ENCODE measurements at places on chromosomes 16 and 17.

DNA sequence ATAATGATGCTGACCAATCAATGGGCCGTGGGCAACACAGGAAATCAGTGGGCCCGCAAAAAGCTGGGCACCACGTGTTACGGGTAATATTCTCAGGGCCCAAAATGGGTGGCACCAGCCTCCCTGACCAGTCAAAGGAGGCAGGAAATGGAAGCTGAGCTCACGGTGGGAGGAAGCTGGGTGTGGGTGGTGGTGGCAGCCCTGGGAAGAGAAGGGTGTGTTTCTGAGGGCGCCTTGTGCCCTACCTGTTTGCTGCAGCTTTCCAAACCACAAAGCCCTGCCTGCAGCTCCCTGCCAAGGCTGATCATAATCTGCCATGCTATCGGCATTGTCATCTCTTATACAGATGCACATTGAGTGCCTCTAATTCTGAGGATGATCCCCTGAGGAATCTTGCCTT, 457.9 kb downstream of the SLC39A11 start:
- DNase-seq, result no peak

DNA sequence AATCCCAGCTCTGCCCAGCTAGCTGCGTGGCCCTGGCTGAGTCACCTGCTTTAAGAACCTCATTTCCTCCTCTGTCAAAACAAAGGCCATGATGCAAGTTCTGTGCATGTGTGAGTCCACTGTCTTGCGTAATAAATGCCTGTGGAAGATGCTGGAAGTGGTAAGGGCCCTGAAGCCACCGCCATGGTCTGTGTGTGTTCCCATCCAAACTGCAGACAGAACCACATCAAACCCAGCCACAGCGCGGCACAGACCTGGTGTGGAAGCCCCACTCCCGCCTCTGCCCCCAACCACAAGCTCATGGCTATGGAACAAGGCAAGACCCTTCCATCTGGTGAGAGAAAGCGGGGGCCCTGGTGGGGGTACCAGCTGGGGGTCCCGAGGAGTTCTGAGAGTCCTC, 26.0 kb downstream of the NECAB2 start:
- DNase-seq, result no peak

DNA sequence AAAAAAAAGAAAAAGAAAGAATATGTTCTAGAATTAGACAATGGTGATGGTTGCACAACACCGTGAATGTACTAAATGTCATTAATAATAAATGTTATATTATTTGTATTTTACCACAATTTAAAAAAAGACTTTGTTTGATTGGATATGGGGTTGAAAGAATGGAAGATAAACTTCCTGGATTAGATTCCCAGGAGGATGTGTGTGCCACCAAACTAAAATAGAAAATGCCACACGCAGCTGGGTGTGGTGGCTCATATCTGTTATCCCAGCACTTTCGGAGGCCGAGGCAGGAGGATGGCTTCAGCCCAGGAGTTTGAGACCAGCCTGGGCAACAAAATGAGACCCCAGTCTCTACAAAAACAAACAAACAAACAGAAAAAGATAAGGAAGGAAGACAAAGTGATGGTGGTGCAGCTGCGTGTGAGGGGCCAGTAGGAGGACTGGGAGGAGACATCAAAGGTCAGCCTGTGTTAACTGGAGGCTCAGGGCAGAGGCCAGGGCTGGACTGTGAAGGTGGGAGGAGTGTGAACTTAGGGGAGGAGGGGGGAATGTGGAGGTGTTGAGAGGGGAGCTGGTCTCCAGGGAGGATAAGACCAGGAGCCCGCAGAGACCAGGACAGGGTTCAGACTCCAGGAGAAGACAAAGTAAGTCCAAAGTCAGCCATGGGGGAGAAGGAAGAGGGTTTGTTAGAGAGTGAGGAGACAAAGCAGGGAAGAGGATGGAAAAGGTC, 4.1 kb downstream of the PECAM1 start:
- no peak for DNase-seq

DNA sequence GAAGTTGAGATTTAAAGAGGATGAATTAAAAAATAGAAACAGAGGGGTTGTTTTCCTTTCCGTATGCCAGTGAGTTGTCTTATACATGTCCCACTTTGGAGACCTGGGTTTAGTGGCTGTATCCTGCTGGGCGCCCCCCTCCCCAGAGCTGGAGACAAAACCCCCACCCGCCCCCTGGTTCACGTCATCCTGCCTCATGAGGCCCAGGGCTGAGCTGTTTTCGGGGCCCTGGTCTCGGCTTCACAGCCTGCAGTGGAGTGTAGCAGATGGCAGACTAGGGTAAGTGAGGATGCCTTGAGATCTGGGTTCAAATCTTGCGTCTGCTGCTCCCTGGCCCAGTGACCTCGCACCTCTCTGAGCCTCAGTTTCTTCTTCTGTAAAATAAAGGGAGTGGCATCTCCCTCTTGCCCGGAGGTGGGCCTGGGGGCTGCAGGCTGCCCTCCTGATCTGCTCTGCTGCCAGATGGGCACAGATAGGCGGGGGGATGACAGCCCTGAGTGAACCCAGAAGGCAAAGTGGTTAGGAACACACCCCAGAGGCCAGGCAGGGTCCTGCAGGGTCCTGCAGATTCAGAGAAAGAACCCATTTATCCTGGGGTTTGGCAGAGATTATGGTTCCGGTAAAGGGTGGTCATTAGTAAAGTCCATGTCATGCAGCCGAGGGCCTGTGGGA, 45.1 kb downstream of the SOCS3 start:
- no peak for DNase-seq

- no peak for DNase-seq
Measured at GRCh38 chr17:41863074-41863848, 2.0 kb downstream of the KLHL11 start.

DNA sequence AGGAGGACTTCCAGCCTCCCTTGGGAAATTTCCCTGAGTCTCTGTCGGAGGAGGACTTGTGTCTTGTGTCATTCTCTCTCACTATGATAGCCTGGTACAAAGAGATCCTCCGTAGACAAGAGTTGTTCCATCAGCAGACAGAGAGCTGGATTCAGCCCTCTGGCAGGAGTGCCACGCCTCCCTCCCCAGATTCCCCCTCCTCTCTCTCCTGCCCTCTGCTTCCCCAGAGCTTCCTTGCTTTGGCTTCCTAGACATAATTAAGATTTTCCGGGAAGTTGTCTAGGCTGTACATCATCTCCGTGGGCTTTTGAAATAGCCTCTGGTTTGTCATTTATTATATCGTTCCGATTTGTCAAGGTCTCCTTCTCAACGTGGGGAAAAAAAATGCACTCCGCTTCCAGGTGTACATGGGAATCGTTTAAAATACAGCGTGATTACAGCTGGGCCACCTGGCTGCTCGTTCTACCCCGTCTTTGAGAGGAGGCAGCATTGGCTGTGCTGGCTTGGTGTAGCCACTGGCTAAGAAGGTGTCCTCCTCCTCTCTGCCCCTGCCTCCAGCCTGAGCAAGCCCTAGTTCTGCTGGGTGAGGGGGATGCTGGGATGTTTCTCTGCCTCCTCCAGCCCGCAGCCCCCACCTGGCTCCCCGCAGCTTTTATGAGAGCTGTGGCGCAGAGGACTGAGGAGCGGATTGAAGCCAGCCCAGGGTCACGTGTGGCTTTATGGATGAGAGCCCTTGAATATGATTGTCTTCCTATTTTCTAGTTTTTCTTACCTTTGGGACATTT, 282.5 kb downstream of the SNX29 start:
- no peak for DNase-seq

DNA sequence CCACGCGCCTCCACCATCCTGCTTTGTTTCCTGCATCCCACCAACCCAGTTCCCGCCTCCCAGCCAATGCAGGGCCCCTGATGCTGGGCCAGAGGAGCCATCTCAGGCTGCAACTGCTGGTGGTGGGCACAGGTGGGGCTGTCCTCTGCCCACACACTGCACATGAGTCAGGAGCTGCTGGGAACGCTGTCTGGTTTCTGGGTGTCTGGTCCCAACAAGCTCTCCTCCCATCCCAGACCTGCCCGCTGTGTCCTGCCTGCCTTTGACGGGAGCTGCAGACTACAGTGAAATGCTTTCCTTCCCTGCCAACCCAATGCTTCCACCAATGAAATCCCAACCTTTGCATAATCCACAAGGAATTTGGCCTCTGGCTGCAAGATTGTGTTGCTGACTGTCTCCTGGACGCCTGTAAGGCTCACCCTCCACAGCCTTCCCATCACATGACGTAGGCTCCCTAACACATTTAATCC, 98.9 kb downstream of the N4BP1 start:
- DNase-seq, result no peak

DNA sequence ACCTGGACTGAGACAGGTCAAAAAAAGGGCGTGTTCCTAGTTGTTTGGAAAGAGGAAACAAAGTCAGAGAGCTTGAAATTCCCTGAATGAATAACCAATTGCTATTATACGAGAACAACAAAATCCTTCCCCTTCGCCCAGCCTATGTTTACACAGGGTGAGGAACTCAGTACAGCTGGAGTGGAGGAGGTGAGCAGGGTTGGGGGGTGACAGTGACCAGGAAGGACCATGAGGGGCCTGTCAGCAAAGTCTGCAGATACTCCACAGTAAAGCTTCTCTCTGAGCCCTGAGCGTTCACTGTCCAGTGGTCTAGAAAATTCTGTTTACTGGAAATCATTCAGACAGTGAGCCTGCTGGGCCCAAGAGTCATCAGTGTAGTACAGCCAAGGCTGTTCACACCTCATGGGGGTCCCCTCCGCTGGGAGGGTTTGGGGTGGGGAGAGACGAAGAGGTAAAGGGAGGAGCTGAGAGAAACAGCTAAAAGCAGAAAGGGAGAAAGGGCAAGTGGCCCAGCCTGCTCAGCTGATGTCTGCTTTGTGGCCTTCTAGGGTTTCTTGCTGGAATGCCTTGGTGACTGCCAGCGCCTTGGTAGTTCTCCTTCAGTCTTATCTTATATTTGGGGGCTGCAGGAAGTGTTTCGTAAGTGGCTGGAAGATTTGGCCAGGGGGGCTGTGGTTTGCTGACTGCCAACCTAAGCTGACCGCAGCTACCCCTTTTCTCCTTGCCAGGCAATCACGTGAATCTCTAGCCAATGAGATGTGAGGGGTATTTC, 5.7 kb downstream of the DUSP3 start:
- DNase-seq, result no peak

GRCh38 chr16:8594149-8594666, 3.9 kb upstream of the TMEM114 start:
- DNase-seq, result no peak

DNA sequence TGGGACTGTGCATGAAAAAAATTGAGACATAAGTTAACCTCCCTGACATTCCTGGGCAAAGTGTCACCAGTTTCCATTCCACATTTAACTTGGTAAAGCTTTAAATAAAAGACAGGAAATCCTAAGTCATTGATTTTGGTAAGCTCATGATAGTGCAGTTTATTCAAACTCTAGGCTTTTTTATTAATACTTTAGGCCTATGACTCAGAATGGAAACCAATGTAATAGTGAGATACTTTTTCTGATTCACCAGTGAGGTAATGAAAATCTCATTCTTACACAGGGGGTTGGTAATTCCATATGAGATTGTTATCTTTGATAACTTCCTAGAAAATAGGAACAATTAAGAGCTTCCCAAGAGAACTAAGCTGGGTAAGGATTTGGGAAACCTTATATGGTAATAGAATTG, 91.1 kb downstream of the NLK start:
- no peak for DNase-seq
